CD4-positive, alpha-beta T cell treated with Interferon gamma for 1 hour (primary cell): ENCODE measurements at places on chromosomes 1 and 21.

GRCh38 chr1:228274452-228275178, 66.8 kb downstream of the OBSCN start:
- DNase-seq: no peak

DNA sequence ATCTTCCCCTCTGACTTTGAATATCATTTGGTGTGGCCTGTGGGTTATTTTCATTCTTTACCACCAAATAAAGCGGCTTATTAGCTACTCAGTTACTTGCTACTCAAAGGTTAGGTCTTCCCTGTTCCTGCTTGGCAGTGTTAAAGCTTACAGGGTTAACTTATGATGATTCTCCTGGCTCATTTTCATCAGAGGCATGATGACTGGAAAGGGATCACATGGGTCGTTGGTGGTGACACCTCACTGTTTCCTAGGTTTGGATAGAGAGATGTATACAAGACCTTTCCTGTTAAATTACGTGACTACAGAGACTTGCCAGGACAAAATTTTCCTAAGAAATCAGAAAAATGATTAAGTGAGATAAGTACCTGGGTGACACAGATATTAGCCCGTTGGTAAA, 27.4 kb downstream of the MRPS6 start:
- DNase-seq: no peak

DNA sequence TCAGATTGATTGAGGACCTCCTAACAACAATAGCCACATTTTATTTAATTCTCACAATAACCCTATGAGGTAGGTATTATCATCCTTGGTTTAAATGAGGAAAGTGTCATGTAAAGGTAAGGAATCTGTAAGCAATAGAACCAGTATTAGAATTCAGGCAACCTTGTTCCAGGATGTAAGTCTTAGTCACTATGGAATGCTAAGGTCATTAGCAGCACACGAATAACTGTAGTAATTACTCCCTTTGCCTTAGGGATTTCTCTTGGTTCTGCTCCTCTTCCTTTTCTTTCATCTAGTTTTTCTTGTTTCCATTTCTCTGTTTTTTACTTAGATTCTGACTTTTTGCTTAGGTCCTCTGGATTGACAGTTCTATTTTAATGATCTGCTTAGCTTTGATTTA, 23.1 kb upstream of the ATP6V1G3 start:
- no peak for DNase-seq

DNA sequence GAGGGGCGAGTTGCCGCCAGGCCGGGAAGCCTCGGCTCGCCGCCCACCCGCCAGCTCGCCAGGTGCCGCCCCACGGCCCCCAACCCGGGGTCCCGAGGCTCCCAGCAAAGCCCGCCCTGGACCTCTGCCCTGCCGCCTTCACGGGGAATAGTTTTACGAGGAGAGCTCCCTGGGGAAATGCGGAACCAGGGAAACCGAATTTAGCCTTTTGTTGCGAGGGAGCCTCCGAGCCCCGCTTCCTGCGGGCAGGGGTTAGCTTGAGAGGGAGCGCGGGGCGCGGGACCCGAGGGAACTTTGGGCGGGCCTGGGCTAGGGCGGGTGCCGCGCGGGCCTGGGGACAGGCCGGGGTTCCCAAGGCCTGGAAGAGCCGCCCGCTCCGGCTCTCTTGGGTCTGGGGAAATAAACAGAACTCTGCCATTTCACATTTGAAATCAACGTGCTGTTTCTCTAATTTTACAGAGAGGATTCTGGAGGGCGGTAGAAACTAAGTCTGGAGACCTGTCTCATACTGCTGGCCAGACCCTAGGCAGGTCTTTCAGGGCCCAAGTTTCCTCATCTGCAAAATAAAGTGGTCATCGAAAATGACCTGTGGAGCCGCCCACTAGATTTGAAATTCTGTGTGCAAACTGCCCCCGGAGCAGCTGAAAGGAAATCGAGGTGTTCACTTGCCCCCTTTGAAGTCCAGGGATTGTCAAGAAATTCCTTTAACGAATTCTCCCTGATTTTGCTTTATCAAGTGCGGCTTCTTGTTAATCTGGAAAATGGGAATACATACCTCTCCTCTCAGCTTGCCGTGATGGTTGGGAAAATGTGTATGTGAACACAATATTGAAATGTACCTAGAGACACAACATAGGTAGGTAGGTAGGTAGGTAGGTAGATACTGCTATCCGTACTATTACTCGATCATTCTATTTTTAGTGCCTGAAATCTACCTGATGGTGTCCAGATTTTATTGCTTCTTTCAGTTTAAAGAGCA, 749 bp upstream of the GLUL start:
- peak; percentile 19 for DNase-seq

- DNase-seq: no peak
Observed at GRCh38 chr1:235682216-235682615, 32.6 kb upstream of the GNG4 start.

DNA sequence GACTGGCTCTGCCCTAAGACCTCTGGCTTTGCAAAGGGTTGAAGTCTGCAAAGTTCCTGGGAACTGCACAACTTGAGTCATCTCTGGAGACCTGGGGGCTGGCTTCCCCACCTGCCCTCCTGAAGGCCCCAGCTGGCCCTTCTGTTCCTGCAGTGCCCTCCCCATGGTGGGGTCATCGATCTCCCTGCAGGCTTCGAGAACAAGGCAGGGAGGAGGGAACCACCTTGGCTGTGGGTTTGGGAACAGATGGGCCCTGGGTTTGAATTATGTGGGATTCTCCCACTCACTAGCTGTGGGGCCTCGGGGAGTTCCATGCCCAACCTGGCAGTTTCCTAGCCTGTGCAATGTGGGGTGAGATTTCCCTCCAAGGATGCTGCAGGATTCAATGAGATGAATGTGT, 310.2 kb downstream of the PTPRU start:
- no peak for DNase-seq

- no peak for DNase-seq
Observed at GRCh38 chr21:39232861-39233291, 49.6 kb upstream of the PSMG1 start.

DNA sequence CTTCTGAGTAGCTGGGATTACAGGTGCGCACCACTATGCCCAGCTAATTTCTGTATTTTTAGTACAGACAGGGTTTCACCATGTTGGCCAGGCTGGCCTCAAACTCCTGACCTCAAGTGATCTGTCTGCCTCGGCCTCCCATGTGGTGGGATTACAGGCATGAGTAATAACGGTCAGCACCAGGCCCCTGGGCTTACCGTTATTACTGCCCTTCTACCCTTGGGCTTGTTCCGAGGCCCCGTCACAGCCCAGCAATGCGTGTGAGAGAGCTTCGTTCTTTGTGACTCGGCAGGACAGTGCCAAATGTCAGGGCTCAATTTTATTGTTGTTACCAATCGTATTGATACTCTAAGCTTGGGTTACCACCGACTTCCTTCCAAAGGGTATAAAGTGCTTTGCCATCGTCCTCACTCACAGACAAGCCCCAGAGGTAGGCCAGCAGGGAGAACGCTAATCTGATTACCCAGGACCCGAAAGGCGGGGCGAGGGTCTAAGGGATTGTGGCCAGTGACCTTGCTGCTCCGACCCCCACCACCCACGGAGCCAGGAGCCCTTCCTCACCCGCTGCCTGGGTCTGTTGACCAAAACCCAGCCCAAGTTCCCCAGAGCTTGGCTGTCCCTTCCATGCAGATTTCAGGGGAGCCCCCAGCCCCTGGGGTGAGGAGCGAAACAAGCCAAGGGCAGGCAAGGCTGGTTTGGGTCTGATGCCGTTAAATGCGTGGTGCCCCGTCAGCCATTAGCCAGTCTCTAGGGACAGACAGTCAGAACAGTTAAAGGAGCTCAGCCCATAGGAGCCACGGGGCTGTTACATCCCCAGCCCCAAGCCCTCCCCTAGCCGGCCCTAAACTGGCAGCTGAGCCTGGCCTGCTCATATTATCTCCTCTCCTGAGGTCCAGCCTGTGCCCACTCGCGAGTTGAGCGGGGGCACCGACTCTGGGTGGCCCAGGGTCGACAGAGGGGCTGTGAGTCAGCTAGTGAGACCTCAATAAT, 54.9 kb upstream of the CASZ1 start:
- no peak for DNase-seq
